ENCODE measurements at places on chromosomes 11 and 22.
A peak's percentile ranks its signal among the peaks of the same experiment; 100 is the strongest.

DNA sequence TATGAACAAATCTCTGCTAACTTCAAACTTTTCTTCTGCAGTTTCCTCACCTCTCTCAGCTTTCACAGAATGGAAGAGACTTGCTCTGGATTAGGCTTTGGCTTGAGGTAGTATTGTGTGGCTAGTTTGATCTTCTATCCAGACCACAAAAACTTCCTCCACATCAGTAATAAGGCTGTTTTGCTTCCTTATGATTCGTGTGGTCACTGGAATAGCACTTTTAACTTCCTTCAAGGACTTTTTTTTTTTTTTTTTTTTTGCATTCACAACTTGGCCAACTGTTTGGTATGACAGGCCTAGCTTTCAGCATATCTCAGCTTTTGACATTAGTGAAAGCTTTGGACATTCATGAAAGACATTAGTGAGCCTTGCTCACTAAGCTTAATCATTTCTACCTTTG, 47.5 kb upstream of the LRRC55 start:
- no peak for DNase-seq

- DNase-seq: no peak
Observed at GRCh38 chr11:96082002-96082899, 158.3 kb upstream of the MTMR2 start.

- no peak for DNase-seq
Observed at GRCh38 chr11:110738641-110739040, 26.4 kb upstream of the ARHGAP20 start.

DNA sequence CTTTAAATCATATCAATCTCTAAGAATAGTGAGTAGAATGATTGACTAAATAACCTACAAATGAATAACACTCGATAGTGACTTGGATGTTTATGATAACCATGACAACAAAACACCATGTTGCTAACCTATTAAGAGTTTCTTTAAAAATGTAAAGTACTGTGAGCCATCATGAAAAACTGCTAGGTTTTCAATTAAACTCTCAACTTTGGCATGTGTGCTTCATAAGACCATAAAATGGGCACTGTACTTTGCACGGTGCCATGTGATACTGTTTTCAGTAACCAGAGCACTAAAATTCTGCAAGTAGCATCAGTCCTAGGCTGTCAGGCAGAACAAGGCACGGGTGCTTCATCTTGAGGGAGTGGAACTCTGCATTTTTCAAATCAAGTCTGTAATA, 96.2 kb upstream of the TRIM77 start:
- DNase-seq: no peak

DNA sequence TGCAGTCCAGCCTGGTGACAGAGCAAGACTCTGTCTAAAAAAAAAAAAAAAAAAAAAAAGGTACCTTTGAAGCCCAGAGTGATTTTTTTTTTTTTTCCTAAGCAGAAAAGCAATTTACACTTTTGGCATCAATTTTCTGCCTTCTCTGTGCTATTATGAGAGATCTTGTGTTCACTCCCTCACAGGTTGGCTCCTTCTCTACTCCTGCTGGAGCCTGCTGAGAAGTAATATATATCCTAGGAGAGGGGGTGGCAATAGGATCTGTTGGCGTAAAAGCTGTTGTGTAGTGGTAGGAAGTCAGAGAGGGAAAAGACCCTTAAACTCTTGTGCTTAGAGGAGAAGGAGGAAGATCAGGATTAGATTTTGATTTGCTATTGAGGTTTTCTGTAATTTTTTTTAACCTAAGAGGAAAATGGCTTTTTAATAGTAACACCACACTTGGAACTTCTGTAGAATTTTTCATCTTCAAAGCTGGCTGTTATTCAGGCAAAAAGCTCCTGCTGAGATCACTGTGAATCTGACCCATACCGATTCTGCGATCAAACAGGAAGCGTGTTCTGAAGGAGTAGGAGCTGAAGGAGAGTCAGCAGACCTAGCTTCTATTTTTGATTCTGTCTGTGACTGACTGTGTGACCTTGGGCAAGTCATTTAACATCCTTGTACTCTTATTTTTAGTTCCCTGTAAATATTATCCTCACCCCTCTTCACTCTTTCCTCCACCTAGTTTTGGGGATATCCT, 77.7 kb downstream of the TRIM44 start:
- no peak for DNase-seq

- no peak for DNase-seq
Observed at GRCh38 chr11:122116591-122116990, 576 bp upstream of the BLID start.

DNA sequence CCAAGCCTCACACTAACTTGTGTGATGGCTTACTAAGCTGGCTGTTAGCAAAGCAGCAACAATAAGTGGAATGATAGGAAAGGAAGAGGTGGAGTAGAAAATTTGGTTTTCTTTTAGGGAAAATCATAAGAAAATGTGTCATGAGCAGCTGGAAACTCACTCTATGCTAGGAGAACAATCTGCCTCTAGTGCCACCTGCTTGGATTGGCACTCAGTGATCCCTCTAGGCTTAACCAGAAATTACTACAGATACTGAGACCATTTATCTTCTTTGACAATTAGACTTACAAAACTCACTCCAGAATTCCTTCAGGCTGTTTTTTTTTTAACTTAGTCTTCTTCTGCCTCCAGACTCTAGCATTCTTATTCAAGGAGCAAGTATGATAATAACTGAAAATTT, 117.3 kb downstream of the CD44 start:
- DNase-seq: no peak

- peak; percentile 89 for DNase-seq
Observed at GRCh38 chr11:1557904-1558774, 13.9 kb downstream of the DUSP8 start.
